H7 (cell line): ENCODE measurements at places on chromosomes 11 and 22. TPM values are rescaled to one million over a fixed set of nuclear protein-coding genes. Genes with fewer than 3 reads are reported as not detected.

GRCh38 chr11:10638316-10638925 lies 55.1 kb downstream of the IRAG1 start:
- DNase-seq = no peak

DNA sequence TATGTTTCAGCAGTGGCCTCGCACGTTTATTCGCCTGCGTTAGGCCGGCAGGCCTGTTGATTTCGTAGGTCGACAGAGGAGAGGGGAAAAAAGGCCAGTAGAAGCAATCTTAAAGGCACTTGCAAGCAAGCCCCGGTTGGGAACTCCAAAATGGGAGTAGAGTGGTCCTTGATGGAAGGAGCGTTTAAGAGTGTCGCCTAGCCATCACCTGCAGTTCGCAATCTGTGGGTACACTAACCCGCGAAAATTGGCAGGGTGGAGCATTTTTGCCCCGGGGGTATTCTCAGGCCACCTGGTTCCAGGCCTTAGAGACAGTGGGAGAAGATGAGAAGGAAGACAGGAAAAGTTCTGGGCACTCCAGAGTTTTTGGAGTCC lies 1.1 kb downstream of the EWSR1 start:
- no peak for DNase-seq

GRCh38 chr22:38733724-38734381 lies 21.9 kb downstream of the SUN2 start:
- peak; percentile 28 for DNase-seq

- no peak for DNase-seq
Measured at GRCh38 chr11:12793065-12793464, 118.8 kb downstream of the TEAD1 start.

- no peak for DNase-seq
Measured at GRCh38 chr11:27907530-27907929, 200.4 kb downstream of the KIF18A start.

GRCh38 chr22:18031695-18032454 lies 7.5 kb upstream of the MICAL3 start:
- no peak for DNase-seq

DNA sequence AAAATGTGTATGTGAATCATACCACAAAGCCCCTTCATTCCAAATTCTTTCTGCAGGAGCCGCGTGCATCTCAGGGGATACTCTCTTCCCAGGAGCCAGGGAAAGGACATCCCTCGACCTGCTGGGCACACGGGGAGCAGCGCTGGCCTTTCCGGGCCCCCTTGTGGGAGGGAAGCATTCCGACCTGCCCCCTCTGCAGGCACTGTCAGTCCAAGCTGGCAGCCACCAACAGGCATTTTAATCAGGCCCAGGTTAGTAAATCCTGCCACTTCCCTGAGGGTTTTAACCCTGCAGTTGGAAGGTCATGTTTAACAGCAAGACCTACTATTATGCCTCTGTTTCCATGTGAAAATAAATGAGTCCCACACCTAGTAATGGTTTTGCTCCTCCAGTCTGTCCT lies 391.5 kb downstream of the SHANK2 start:
- peak; percentile 78 for DNase-seq

DNA sequence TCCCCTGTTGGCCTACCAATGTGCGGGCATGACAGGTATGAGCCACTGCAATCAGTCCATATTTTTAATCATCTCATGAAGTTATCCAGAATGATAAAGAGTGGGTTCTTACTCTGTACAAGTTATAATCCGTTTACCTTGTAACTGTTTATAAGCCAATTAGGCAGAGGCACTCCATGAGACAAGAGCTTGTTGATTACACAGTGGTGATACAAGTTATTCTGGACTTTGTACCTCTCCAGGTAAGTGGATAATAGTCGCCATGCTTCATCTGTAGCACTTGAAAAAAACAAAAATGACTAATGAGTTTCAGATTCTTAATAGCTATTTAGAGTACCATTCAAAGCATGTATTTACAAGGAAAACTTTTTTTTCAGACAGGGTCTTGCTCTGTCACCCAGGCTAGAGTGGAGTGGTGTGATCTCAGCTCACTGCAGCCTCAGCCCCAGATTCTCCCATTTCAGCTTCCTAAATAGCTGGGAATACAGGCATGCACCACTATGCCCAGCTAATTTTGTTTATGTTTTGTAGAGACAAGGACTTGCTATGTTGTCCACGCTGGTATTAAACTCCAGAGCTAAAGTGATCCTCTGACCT lies 17.7 kb upstream of the FNBP4 start:
- DNase-seq = no peak

DNA sequence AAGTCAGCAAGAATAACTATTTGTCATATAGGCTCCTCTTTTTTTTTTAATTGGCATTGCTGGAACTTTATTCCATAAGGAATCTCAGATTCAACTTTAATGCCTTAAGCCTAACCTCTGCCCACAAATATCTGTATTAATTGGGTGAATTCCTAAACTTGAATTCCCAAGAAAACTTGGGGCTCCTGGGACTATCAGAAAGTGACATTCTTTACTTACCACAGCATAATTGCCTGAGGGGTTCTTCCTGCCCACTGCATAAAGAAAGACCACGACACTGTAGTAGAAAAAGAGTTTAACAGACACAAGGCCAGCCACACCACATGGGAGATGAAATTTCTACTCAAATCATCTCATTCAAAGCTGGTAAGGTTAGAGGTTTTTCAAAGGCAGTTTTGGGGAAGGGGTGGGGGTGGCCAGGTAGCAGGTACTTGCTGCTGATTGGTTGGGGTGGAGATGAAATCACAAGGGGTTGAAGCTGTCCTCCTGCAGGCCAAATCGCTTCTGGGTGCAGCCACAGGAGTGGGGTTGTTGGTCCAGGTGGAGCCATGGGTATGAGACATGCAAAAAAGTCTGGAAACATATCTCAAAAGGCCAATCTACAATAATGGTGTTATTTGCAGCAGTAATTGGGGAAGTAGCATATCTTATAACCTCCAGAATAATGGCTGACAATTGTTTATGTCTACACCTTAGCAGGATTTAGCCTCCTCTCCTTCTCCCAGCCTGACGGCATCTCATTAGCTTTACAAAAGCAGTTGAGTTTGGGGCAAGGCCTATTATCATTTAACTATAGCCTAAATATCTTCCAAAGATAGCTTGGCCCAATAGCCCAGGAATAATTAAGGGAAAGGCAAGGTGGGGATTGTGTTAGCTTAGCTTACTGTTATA lies 4.8 kb upstream of the NLRP10 start:
- peak; percentile 31 for DNase-seq

DNA sequence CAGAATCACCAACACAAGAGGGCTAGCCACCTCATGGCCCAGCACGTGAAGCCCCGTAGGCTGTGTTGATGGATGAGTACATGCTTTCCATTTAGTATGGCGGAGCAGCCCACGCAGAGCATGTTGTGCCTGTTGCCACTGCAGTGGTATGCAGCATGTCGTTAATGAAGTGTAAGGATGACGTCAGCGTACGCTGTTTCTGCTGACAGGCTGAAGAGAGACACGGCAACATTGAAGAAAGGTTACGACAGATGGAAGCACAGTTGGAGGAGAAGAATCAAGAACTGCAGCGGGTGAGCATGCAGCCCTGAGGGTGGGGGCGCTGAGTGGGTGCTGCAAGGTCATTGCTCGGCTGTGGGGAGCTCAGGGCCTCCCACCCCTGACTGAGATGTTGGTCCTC lies 62.8 kb downstream of the PPFIA1 start:
- DNase-seq = no peak

DNA sequence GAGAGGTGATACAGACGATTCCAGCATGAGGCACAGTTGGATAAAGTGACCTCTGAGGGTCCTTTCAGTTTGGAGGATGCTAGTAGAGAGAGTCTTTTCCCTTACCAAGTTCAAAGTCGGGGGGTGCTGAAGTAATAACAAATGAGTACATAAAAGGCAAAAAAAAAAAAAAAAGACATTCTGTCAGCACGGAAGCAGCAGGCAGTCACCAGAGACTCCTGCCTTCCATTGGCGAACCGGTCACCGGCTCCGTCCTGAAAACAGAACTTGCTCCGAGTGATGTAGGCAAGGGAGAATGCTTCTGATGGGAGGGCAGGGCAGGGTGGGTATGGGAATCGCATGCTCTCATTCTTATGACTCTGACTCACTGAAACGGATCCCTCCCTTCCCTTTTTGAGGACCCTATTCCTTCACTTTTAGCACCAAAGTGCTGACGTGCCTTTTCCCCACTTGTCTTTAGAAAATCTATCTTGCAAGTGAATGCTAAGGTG lies 65.9 kb downstream of the PRR5L start:
- DNase-seq = peak; percentile 50

DNA sequence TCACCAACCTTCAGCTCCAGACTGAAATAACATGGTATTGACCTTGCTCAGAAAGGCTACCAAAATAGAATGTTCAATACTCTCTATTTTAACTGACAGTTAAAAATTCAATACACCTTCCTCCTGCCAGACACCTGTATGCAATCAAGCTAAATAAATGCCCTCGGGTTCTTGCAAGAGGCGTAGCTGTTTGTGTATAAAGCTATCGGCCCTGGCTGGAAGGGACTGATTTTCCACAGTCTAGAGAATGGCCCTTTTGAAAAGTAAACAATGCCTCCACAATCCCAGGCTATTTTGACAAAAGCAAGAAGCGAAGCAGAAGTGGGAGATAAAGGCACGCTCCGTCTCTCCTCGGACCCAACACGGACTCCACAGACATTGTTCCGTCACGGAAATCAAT lies 791.2 kb downstream of the BRD1 start:
- DNase-seq = no peak

DNA sequence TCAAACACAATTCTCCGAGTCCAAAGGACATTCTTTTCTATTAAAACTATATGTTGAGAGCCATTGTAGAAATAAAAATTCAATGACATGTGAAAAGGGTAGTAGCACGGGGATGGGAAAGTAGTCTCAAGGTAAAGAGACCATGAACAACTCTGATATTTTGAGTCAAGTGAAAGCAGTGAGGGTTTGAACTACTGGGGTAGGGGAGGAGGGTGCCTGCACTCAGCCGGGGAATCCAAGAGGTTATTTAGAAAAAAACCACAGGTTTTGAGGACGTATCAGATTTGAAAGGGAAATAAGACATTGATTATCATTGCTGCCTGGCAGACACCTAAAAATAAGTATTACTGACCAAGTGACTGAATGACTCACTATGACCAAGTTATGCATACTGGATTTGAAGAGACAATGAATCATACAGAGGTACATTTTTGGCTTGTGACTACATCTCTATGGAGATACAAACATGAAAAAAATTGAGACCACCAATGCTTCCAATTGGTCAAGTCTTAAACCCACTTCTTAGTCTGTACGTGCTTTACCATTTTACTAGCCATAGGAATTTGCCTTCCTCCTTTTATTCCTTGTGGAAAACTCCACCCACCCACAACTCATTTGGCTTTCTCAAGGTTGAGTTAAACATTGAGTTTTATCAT lies 2.2 kb upstream of the OR52H1 start:
- no peak for DNase-seq

GRCh38 chr22:19377565-19378343 lies 53.8 kb downstream of the HIRA start:
- no peak for DNase-seq

DNA sequence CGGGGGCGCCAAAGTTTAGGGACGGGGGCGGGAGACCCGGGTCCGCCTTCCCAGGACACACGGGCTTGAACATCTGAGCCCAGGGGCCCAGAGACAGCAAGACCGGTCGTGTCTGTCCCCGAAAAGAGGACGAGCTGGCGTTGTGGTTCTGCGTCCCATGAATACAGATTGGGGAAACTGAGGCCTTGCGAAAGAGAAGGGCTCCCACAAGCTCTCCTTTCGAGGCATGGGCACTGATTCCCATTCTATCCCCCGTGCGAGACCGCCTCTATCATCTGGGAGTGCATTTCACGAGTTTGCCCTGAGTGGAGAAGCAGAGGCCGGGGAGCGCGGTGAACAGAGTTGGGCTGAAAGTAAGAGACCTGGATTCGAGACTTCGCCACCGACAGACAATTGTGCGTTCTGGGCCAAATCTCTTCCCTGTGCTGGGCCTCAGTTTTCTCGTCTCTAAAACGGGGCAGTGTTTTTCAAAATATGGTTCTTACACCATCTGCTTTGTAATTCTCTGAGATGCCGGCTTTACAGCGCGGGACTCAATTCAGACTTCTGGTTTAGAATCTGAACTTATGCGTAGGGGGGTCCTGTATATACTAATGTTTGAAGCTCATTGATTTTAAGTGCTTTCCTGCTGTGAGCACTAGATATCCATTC lies 471 bp downstream of the RNF185 start:
- DNase-seq = no peak

- DNase-seq = no peak
Measured at GRCh38 chr11:27976262-27976661, 131.7 kb downstream of the KIF18A start.

DNA sequence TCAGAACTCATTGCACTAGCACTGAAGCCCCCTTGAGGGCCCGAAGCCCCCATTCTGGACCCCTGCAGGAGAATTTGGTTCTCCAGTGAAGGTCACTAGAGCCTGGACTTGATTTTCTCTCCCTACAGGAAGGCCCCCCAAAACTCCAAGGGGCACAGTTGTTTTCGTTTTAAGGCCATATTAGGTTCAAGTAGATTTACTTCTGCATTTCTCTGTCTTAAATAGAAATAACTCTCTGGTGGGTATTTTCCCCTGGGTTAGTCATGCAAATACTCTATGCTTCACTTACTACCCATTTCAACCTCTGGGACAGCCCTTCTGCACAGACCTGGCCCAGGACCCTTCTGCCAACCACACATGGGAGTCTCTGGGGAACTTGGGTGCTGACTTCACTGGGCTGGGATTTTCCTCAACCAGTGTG lies 41.6 kb downstream of the WEE1 start:
- DNase-seq = no peak

DNA sequence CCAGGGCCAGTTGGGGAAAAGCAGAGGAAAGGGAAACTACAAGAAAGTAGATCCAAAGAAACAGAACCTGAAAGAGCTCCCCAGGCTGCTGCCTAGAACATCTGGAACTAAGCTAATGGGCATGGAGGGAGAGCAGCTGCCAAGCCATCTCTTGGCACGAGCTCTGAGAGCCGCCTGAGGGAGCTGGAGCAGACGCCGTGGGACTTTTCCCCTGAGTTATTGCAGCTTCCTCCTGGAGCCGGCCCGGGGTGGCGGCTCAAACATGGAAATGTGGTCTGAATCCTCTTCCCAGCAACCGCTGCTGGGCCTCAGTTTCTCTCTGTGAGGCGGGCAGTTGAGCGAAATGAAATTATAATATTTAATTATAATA lies 41.8 kb downstream of the LIF start:
- peak; percentile 17 for DNase-seq

DNA sequence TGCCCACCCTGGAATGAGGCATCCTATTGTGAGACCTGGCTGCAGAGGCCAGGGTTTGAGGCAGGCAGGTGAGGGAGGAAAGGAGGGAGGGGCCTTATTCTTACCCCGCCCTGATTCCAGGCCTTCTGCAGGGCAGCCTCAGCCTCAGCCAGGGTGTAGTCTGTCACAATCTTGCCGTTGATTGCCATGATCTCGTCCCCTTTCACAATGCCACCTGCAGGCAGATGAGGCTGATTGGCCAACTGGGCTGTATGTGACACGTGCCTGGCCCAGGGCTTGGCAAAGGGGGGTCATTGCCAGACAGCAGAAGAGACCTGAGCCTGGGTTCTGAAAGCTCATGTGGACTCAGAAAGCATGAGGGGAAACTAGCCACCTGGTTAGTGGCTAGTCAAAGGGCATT lies 21.4 kb upstream of the ABCC8 start:
- peak; percentile 69 for DNase-seq

ANKRD42 gene
- total RNA-seq = 3.3 and 5.5 TPM in 2 replicates

RASD2 gene
- total RNA-seq = 0.76 and 1.3 TPM in 2 replicates

MGAT3 gene
- total RNA-seq = 5.0 and 6.5 TPM in 2 replicates

GTSE1 gene
- total RNA-seq = 38.8 and 42.9 TPM in 2 replicates

RFPL3 gene
- total RNA-seq = not detected in 2 replicates

BEST1 gene
- 0.30 and 0.45 TPM in 2 replicates for total RNA-seq

THYN1 gene
- total RNA-seq = 114 and 117 TPM in 2 replicates

MS4A3 gene
- total RNA-seq = not detected in 2 replicates

OR10G4 gene
- total RNA-seq = not detected in 2 replicates

PKNOX2 gene
- total RNA-seq = 1.6 and 2.2 TPM in 2 replicates

ASPHD2 gene
- 6.2 and 7.4 TPM in 2 replicates for total RNA-seq

MYO7A gene
- 1.8 and 2.2 TPM in 2 replicates for total RNA-seq

PANX2 gene
- 2.2 and 2.6 TPM in 2 replicates for total RNA-seq
